ENCODE measurements at places on chromosomes 6 and 20.
A peak's percentile ranks its signal among the peaks of the same experiment; 100 is the strongest.

GRCh38 chr6:31328355-31328960, 28.5 kb downstream of the HLA-B start:
- no peak for DNase-seq

DNA sequence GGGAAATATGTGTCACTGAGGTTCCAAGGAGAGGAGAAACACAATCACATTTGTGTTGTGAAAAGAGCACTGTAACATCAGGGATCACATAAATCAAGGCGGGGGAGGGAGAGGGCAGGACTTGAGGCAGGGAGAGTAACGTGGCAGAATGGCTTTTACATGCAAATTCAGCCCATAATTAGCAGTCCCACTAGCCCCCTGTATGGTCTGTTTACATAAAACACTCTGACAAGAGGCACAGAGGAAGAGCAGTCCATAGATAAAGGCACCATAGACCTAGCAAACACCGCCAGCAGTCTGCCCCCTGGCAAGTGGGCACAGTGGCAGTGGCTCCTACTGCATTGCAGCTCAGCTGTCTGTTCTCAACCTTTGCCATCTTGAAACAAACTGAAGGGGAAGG, 82.7 kb downstream of the LYRM2 start:
- no peak for DNase-seq

- no peak for DNase-seq
Observed at GRCh38 chr6:16494793-16495192, 256.4 kb downstream of the GMPR start.

DNA sequence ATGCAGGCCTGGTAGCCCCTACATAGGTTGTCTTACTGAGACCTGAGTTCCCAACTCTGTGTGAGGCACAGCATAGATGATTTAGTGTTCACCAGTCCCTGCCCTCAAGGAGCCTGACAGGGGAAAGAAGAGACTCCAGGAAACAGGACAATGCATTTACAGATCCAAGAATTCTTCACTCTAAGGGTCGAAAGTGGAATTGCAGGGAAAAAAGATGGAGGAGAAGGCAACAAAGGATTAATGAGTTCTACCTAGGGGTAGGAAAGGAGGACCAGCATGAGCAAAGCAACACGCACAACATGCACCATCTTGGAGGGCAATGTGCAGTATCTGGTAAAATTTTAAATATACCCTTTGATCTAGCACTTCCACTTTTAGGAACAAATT, 5.9 kb downstream of the SPAG4 start:
- no peak for DNase-seq

DNA sequence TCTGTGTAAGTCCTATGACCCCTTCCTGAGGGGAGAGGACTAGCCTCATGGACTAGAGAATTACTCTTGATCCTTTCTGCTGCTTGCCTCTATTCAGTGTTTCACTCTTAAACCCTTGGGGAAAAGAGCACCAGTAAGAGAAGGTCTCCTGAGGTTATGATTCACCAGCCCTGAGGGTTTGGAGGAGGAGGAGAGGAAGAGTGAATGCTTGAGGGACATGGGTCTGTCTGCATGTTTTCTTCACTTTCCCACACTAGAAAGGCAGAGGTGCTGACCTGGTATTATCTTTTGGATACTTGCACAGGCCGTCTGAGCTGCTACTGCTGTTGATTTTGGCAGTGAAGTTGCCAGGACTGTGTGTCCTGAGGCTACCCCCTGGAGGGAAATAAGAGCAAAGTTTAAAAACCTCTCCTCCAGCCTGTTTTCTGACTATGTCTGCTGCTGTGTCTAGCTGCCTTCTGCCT, 78.3 kb downstream of the CD109 start:
- peak; percentile 86 for DNase-seq

DNA sequence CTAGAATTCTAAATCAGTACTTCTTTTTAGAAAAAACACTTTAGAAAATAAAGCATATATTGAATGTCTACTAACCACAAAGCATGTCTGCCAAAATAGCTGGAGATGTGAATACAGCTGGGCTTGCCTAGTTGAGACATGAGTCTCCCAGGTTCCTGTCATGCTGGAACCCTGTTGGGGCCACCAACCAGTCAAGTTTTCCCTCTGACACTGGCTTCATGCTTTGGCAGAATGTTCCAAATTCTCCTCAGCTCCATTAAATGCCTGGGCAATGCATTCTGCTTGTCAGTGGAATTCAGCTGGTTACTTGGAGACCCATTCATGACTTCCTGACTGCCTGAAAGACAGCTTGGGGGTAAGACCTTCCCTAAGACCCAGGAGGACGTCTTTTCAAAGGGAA, 87.2 kb downstream of the PRND start:
- DNase-seq, result no peak

DNA sequence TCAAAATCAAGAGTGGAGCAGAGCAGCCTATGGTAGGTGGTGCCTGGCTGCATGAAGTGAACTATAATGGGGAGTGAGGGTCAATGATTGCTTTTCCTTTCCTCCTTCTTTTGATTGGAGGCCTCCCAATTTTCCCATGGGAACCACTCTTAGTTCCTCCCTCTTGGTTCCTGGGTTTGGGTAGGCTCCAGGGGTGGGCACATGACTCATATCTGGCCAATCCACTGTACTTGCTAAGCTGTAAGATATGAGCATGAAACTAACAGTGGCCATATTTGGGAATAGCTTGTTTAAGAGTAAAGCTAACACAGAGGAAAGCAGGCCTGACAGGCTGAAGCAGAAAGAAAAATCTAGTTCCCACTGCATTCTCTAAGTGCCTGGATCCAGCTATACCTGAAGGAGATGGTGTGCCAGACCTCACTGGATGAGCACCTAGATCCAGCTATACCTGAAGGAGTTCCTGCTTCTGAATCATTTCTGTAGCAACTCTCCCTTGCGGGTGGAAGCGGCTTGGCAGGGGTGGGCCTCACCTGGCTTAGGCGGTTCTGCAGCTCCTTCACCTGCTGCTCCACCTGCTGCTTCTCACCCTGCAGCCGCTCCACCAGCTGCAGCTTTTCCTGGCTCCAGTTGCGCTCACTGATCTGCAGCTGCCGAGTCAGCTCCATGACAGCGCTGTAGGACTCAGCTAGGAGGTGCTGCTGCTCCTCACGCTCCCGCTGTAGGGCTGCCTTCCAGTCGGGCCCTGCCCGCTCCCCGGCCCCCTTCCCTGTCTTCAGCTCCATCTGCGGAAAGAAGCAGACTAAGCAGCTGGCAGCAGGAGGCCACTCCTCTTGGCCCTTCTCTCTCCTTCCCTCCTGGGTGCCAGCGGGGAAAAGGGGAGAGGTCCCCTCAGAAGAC, 29.0 kb upstream of the DSN1 start:
- no peak for DNase-seq

DNA sequence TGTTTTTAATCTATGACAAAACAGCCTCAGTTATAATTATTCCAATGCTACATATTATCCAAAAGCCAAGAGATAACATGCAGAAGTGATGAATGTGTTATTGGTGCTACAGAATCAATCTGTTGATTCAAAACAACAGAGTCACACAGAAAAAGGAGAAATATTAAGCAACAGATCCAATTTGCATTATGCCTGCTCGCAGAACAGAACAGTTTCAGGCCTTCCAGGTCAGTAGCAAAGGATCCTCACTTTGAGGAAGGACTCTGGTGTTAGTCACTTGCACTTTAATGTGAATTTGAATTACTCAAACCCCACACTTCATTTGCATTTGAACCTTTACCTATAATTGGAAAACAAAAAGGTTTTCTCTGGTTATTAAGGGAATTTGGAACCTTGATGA, 198.6 kb upstream of the NT5E start:
- DNase-seq, result no peak

DNA sequence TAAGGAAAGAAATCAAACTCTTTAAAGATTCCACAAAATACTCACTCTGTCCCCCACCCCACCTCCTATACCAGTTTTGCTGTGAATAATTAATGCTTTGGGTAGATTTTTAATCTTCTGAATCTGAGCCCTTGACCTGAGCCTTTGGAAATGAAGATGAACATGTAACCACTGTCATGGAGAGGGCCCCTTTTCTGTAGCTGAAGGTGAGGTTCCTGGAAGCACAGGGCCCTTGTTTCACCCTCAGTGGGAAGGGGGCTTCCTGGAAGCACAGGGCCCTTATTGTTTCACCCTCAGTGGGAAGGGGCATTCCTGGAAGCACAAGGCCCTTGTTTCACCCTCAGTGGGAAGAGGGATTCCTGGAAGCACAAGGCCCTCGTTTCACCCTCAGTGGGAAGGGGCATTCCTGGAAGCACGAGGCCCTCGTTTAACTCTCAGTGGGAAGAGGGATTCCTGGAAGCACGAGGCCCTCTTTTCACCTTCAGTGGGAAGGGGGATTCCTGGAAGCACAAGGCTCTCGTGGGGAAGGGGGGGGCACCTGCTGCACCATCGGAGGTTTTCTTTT, 75.7 kb downstream of the DACT2 start:
- DNase-seq, result no peak

DNA sequence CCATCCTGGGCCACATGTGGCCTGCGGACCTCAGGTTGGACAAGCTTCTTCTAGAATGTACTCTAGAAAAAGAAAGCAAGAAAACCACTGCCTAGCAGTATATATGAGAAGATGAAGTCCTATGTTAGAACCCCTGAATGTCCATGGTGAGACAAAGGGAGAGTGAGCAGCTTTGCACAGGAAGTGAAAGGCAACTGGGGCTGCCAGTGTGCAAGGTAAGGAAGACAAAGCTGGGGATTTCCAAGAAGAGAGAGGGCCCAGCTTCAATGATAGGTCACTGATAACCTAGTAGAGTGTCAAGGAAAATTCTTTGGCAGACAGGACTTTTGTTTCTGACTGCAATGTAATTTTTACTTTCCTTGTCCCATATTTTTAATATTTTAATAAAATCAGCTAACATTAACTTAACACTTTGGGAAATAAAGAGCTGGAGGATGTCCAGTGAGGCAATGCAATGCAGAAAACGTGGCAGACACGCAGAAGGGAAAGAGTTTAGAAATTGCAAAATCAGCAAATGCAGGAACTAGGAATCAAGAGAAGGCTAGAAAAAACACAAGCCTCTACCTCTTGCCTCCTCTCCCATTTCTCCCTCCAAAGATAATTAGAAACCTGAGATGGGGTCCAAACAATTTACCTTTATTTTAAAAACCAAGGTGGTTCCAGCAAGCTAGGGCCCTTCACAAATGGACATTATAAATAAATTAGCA, 47.4 kb downstream of the CYP39A1 start:
- DNase-seq, result no peak

DNA sequence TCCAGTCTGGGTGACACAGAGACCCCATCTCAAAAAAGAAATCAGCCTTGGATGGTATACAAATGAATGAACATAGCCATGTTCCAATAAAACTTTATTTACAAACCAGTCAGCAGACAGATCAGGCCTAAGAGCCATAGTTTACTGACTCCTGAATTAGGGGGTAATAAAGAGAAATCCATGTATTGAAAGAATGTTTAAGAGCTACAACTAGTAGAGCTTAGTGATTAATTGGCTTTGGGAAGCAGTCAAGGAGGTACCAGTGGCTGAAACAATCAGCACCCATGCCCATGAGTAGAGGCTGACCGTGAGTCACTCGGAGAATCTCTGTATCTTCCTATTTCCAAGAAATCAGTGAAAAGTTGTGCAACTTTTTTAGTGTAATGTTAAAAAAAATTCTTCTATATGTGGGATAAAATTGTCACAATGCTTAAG, 223.6 kb upstream of the RREB1 start:
- no peak for DNase-seq

- DNase-seq, result no peak
Observed at GRCh38 chr20:46461808-46462207, 51.6 kb downstream of the ZNF334 start.

GRCh38 chr6:130893277-130893676, 66.1 kb downstream of the SMLR1 start:
- DNase-seq, result no peak

- no peak for DNase-seq
Observed at GRCh38 chr6:153001767-153002612, 519 bp downstream of the MTRF1L start.

DNA sequence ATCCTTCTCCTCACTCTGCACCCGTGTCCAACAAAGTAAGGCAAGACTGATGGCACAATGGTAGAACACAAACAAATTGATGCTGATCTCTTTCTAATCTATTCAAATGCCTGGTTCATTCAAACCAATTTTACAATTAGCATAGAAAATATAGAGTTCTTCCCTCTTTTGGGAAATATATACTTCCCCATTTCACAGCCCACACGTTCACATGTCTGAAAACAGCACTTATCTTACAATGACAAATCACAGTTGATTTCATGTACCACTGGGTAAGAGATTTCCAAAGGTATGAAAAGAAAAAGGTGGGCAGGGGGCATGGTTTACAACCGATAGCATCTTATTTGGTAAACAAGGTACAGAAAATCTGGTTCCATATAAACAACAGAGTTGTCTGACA, 137.6 kb downstream of the RNGTT start:
- no peak for DNase-seq

DNA sequence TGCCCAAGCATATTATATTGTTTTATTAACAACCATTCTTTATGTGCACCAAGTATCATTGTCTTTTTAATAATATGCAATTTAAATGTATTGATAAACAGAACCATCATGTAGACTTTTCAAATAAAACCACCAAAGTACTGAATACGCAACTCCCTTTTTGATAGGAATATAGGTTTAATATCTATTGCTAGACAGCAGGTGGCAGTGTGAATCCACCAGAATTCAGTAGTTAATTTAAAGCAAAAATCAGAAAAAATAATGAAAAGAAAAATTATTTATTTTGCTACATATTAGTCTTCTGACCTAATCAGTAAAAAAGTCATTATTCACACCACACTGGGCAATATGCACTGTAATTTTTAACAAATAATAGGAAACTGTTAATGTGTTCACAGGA, 143.7 kb downstream of the KLHL32 start:
- DNase-seq, result no peak

DNA sequence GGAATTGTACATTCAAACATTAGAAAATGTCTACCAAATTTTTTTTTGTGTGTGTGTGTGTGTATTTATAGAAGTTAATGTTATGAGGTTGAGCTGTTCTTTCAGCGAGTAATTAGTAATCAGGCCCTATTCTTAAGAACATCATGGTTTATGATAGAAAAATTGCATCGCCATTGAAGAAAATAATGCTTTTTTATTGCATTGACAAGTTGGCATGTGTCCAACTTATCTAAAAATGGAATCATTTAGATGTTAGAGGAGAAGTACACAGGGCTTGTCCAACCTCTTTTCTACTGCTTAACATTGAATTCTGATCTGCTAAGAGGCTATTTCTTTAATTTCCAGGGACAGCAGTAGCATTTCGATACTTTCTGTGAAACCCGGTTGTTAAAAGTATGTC, 61.6 kb upstream of the ADGRG6 start:
- DNase-seq, result no peak

DNA sequence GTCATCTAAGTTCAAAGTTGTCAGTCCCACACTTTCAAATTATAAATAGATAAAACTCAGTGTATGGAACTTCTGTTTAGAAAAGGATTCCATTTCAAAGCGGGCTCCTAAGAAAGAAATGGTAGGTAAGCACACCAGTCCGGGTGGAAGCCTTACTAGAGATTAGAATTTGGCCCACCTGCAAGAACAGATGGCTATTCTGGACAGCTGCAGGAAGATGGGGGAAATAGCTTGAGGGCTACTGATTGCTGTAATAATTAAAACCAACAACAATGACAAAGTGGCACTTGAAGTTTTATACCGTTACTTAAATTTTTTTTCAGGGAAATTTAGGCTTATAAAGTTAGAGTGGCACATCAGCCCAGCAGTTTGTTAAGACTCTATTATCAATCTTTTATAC, 83.3 kb downstream of the HIVEP2 start:
- no peak for DNase-seq

GRCh38 chr20:1185316-1185741, 548 bp upstream of the TMEM74B start:
- DNase-seq, result no peak

GRCh38 chr6:109183109-109183650, 87.9 kb downstream of the CEP57L1 start:
- no peak for DNase-seq
